NCI-H2227 treated with DMSO at 0.1 percent for 48 hours (cell line): ENCODE measurements at places on chromosomes 16 and 17.

GRCh38 chr16:66612422-66612821 lies 7.9 kb downstream of the CMTM3 start:
- no peak for DNase-seq

GRCh38 chr17:65064452-65065019 lies 8.0 kb upstream of the GNA13 start:
- no peak for DNase-seq

GRCh38 chr16:14321542-14321941 lies 250.4 kb downstream of the MRTFB start:
- no peak for DNase-seq

- no peak for DNase-seq
Measured at GRCh38 chr16:73286346-73287267, 238.7 kb upstream of the ZFHX3 start.

DNA sequence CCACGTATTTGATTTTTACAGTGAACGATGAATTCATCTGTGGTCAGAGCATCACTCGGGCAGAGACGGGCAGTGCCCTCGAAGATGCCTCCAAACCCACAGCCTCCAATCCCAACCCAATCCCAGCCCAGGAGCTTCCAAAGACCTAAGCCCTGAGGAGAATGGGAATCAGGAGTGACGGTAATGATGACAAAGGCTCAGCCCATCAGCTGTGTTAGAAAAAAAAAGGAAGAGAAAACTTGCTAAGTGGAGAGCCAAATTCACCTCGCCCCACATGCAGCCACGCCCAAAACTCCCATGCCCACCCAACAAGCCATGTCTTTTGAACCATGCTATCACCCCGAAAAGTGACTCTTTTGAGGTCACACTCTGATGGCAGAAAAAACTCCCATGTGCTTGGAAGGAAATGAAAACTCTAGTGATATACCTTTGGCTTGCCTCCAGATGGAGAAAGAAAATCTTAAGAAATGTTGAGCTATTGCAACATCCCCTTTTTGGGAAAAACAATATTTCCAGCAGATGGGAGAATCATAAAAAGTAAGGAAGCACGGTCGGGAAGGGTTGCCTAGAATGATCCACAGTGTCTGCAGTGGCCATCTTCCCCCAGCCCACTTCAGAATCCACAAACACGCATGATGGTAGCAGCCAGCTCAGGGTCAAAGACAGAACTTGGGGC lies 37.7 kb downstream of the XYLT1 start:
- DNase-seq: no peak
